ENCODE measurements at places on chromosomes 16 and 17.

GRCh38 chr17:33205552-33205951 lies 87.5 kb downstream of the ASIC2 start:
- DNase-seq: no peak

- no peak for DNase-seq
These were observed 8.6 kb upstream of the DNAH9 start for GRCh38 chr17:11589716-11590115.

DNA sequence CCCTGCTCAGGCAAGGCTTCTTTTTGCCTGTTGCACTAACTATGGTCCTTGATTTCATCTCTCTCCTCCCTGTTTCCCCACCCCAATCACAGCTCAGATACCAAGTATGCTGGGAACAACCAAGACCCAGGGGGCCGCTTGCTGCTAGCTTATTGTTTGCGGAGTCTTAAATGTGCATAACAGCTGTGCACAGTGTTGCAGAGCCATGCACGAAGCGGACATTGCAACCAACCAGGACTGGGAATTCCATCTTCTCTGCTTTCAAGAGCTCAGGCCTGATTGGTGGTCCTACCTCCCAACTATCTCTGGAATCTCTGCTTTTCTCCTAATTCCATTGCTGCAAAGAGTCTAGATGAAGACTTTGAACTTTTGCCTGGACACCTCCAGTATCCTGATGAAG lies 281.3 kb upstream of the TNRC6C start:
- no peak for DNase-seq

DNA sequence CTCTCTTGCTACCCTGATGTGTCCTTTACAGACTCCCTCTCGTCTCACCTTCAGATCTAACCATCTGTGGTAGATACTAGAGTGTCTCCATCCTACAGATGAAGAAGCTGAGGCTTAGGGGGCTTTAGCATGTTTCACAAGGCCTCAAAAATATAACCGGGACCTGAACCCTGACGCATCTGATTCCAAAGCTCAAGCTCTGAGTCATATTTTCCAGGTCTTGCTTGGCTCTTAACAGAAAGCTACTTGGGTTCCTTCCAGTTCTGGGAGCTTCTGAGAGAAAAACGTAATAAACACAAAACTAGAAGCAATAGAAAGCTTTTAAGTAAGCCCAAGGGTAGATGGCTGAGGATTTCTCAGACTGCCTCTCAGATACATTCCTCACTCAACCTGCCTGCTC lies 224.3 kb upstream of the EEF2KMT start:
- DNase-seq: no peak

All from T-helper 9 cell (primary cell).